ENCODE measurements at places on chromosomes 7 and 10. TPM values are rescaled to one million over a fixed set of nuclear protein-coding genes. Genes with fewer than 3 reads are reported as not detected.

The OR2A12 gene
- not detected for polyA plus RNA-seq

GRCh38 chr10:100442548-100442947 lies 20.3 kb upstream of the WNT8B start:
- no peak for DNase-seq

GRCh38 chr7:47571331-47572093 lies 10.4 kb downstream of the TNS3 start:
- DNase-seq: peak; percentile 50

GRCh38 chr7:51521054-51521453 lies 204.4 kb upstream of the COBL start:
- no peak for DNase-seq

DNA sequence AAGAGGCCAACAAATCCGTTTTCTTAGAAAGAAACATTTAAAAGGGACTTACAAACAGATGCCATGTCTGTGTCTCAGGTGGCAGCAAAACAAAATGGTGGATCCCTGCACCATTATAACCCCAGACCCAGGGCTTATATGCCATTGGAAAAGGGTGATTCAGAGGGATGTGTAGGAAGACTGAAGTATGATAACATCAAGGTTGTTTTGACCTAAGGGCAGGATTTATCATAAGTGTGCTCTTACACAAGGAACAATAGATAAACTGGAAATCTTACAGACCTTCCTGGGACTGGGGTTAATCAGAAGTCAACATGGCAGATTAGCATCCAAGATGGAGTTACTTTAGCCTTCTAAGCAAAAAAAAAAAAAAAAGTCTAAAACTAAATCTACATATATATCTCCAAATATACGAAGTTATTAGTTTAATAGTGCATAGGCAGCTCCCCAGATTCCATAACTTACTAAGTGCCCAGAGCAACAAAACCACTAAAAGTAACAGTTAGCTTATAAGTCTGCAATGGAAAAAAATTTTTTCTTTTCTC lies 34.3 kb upstream of the WNT16 start:
- no peak for DNase-seq

- DNase-seq: no peak
Observed at GRCh38 chr7:96316949-96317348, 4.9 kb downstream of the SLC25A13 start.
